ENCODE measurements at places on chromosomes 5 and 9.

- no peak for DNase-seq
Measured at GRCh38 chr9:122219856-122220672, 8.7 kb downstream of the LHX6 start.

DNA sequence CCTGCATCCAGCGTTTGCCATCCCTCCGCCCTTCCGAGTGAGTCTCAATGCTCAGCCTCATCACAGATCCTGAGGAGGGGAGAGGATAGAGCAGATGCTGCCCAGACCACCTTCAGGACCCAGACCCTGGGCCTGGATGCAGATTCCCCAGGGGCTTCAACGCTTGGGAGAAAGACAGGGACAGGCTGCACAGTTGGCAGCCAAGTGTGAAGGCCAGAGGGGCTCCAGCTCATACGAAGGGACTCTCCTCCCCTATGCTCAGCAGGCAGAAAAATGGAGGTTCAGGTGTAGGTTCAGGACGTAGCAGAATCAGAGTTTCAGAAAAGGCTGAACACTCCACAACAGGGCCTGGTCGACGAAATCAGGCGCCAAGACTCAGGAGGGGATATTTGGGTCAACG, 378.5 kb upstream of the IRX1 start:
- no peak for DNase-seq

DNA sequence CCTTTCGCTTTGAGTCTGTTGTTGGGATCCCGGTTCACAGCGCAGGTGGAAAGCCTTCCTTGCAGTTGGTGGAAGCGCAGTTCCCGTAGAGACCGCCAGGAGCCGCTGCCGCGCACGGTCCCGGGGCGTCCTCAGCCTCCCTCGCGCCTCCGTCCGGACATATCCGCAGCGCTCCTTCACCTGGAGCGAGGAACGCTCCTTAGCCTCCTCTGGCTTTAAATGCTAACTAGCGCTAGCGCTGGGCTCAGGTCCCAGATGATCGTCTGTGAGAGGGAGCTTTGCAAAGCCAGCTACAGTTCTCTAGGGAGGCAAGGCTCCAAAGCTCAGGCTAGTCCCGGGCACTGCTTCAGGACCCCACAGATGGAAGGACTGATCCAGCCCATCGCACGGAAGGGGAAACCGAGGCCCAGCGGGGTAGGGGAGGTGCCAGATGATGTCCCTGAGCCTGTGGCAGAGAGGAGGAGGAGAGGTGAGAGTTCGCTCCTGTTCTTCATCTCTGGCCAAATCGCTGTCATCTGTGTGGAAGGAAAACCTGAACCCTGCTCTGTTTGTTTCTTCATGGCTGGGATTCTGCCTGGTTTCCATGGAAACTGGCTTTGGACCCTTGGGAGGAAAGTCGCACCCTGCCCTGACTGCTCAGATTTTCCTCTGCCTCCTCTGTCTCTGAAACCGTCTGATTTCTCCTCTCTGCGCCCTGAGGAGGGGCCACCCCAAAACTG, 31.4 kb downstream of the COL15A1 start:
- DNase-seq, result peak; percentile 65

DNA sequence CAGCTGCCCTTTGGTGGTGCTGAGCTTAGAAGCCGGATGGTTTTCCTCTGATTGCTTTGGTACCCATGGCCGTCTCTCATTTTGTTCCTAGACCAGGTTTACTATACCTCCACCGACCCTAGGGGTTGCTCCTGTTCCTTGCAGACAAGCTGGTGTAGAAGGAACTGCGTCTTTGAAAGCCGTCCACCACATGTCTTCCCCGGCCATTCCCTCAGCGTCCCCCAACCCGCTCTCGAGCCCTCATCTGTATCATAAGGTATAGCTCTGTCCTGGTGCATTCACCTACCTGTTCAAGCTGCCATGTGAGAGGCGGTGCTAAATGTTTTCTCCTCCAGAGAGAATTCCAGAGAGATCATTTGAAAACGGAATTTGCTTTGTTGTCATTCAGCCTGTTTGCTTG, 39.5 kb downstream of the TENT4A start:
- no peak for DNase-seq

DNA sequence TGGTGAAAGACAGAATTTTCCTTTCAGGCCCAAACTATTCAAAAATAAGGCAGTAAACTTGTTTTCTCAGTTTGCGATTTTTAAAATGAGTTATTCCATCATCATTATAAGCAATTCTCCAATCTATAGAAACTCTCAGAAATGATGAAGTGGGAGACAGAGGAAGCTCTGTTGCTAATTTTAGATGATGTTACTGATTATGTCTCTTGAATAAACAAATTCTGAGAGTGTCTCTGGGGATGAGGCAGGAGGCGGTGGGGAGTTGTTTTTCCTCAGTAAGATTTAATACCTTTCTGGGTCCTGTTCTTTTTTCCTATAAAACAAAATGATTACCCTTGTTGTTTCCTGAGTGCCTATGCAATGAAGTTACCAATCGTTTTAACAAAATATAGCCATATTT, 43.9 kb upstream of the TEX48 start:
- no peak for DNase-seq

- DNase-seq, result no peak
Measured at GRCh38 chr9:131080589-131080988, 15.7 kb upstream of the AIF1L start.
